ENCODE measurements at places on chromosomes 4 and X.

- no peak for DNase-seq
Observed at GRCh38 chr4:121791481-121791880, 9.6 kb upstream of the EXOSC9 start.

DNA sequence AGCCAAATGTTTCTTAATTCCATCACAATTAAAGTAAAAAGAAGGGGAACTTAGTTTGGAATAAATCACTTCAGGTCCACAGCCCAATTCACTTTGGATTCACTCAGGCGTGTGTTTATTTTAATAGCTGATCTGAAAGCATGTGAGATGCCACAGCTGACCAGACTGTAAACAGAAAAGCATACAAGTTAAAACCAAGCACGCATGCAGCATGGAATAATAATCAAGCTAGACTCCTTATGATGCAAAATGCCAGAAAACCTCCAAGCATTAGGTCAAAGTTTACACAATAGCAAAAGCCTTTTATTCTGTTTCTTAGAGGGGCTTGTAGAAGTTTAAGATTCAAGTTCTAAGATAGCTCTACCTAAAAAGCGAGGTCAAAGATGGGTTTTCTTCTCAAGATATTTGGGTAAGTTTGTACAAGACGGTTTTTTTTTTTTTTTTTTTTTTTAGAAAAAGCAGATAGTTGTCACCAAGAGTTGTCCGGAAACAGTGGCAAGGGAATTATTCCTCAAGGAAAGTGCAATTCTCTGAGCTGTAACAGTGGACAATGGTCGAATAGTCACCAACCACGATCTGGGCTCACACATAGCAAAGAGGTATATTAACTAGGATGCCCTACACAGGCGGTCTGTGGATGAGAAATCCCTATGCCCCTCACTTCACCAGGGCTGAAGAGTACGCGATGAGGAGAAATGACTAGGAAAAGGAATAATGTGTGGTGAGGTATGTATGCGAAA lies 763 bp upstream of the PRRG1 start:
- no peak for DNase-seq

GRCh38 chr4:152007111-152007510 lies 246.3 kb upstream of the GATB start:
- no peak for DNase-seq

GRCh38 chr4:7418131-7418943 lies 16.4 kb downstream of the PSAPL1 start:
- no peak for DNase-seq

DNA sequence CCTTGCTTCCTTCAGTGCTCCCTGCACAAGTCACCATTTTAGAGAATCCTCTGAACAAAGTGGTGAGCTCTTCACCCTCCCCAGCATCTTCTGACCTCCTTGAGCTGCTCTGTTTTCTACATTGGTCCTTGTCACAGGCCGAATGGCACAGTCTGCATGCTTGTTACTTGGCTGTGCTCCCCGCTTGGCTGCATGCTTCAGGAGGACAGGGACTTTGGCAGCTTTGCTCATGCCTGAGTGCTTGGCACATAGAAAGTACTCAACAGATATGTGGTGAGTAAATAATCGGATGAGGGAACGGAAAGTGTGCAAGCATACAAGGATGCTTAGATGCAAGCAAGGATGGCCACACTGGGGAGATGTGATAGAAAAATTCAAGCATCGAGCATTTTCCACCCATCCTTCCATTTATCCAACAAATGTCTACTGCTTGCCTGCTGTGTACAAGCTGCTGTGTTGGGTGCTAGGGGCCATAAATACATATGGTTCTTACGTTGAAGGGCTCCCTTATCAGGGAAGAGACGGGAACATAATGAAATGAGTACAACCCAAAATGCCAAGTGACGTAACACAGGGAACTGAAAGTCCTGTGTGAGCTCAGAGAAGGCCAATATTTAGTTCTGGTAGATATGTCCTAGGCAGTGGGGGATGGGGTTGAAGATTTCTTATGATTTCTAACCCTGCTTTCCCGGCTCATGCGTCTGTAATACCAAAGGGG lies 31.2 kb downstream of the SLC2A9 start:
- no peak for DNase-seq

DNA sequence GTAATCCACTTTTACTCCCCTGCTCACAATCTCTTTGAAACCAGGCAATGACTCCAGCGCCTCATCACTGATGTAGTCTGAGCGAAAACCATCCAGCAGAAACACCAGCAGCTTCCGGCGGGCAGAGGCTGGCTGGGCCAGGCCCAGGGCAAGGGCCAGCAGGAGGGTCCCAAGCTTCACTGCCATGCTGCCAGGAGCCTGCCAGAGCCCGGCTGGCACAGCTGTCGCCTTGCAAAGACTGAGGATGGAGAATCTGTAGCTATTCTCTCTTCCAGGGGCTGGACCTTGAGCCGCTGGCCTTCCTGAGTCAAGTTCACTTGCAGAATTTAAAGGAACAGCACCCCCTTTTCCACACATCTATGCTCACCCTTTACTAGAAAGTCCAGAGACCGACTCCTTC lies at the start of gene ENPP6:
TSS of gene ENPP6 (minus strand) at position 240 of the 400 bp plus-strand sequence. CDS start at position 186, 54 bp downstream.
- no peak for DNase-seq

GRCh38 chrX:150547375-150548115 lies 20.9 kb upstream of the MTM1 start:
- DNase-seq, result no peak

GRCh38 chr4:55397126-55397436 lies 1.3 kb downstream of the TMEM165 start:
- no peak for DNase-seq

GRCh38 chrX:110286106-110286505 lies 31.8 kb downstream of the AMMECR1 start:
- no peak for DNase-seq

DNA sequence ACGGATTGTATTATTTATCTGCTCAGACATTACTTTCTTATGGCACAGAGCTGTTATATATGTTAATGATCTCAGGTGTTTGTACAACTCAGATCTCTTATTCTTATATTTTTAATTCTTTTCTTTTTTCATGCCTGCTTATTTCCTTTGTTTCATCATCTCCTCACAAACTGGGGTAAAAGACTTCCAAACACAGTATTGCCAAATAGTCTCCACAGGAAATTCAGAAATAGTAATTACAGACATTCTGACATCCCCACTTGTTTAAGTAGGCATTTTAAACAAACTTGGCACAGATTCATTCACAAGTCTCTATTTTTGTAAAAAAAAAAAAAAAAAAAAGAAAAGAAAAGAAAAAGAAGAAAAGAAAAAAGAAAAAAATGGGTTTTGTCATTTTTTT lies 129.7 kb upstream of the USP38 start:
- DNase-seq, result no peak

- DNase-seq, result no peak
Observed at GRCh38 chr4:38530486-38530885, 133.5 kb upstream of the KLF3 start.

- DNase-seq, result no peak
Observed at GRCh38 chrX:2708021-2708420, 16.9 kb downstream of the CD99 start.

All from stimulated activated CD4-positive, alpha-beta T cell treated with anti-CD3 and anti-CD28 coated beads, Interleukin-1b, Interleukin-23, amount 100 ng/mL, for 4 hours (primary cell).